Smooth muscle cell of the brain vasculature (primary cell): ENCODE measurements at places on chromosomes 4 and X.

- no peak for DNase-seq
Observed at GRCh38 chrX:136879001-136879687, 1.4 kb downstream of the RBMX start.

- DNase-seq, result no peak
Observed at GRCh38 chrX:7127056-7127455, 20.5 kb upstream of the STS start.

DNA sequence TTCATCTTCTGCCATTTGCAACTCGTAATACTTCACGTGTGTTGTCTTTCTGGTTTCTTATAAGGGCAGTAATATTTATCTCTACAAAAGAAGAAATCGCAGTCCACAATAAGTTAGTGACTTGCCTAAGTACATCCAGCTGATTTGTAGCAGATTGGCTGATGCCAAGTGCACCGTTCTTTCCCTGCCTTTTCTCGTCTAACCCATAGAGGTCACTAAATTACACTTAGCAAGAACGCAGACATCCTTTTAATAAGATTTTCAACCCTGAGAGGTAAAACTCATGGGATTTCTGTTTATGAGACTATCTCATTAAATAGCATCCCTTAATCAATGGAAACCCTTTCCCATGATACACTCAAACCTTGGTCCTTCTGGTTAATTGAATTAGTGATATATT, 408.6 kb upstream of the ACTRT1 start:
- DNase-seq, result no peak

DNA sequence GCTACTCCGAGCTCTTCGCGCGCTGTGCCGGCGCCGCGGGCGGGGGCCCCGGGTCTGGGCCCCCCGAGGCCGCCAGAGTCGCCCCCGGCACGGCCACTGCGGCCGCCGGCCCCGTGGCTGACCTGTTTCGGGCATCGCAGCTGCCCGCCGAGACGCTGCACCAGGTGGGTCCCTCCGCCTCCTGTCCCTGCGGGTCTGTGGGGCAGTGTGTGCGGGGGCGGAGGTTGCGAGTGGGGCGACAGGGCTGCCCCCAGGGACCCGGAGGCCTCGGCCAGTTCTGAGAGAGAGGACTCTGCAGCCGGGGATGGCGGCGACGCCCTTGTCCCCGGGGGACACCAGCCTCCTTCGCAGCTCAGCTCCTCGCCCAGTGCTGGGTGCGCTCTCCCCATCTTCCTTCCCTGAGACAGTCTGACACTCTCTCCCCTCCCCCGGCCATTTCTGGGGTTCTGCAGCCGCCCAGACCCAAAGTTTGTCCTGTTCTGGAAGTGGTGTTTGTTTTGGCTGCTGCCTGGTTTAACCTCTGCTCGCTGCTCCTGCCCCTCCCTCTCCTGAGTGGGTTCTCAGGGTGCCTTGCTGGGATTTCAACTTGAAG, 609 bp downstream of the REPS2 start:
- no peak for DNase-seq

DNA sequence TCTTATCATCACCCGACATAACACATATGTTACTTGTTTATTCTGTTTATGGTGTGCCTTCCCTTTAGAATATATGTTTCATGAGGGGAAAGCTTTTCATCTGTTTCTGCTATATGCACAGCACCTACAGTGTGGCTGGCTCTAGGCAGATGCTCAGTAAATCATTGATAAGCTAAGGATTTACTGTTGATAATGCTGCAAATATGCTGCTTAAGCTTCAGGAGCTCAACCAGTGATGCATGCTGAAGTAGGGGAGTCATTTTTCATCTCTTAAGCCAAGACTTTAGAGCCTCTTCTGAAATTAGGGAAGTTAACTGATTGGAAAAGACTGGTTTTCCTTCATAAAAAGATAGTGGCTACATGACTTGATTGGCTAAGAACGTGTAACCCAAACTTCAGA, 16.4 kb downstream of the FAT4 start:
- no peak for DNase-seq

DNA sequence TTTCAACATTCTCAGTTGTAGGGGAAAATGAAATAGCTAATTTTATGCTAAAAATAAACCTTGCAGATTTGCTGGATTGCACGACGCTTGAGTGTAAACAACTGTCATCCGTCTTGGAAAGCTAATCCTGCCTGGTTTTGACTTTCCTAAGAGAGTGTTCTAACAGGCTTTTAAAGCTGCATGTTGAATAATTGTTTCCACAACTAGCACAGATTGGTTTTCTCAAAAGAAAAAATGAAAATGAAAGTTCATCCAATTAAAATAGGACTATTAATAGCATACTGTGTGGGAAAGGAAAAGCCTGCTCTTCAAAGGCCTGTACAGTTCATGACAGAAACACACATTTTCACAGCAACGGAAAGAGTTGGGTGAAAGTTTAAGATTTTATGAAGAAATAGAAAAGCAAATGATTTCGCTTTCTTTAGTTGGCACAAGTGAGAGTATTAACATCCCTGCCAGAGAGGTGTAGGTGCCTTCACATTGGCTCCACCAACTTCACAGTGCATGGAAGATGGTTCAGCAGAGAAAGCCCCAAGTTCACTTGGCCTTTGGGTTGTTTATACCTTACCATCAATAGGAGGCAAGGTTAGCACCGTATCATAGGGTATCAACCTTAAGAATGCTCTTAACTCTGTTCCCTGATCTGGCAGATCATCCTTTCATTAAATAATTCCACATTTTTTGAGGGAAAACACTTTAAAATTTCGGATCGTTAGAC, 140.0 kb upstream of the GUCY1A1 start:
- no peak for DNase-seq

- no peak for DNase-seq
Observed at GRCh38 chrX:12962041-12962504, 12.8 kb upstream of the TMSB4X start.

DNA sequence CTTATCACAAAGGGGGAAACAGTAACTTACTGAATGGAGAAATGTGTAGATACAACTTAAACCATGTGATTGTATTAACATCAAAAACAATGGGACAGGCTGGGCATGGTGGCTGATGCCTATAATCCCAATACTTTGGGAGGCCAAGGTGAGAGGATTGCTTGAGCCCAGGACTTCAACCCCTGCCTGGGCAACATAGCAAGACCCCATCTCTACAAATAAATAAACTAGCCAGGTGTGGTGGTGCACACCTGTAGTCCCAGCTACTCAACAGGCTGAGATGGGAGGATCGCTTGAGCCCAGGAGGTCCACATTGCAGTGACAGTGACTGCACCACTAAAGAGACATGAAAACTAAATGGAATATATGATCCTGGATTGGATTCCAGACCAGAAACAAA, 26.4 kb downstream of the TMEM184C start:
- no peak for DNase-seq

DNA sequence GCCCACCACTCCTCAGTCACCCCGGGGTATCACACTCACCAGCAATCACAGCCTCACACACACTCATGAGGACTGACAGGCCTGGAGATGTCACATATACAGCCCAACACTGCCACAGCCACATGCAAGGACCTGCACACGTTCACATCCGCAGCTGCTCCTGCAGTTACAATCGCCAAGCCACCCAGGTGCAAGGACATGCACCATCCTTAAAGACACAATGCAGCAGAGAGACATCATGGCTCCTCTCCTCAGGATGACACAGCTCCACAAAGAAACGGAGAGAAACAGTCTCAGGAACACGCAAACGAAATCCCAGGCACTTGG, 1.1 kb downstream of the PCSK1N start:
- no peak for DNase-seq
